Esophagus mucosa (tissue), 1 donor: ENCODE measurements at places on chromosomes 13 and 19. TPM values are rescaled to one million over a fixed set of nuclear protein-coding genes. Genes with fewer than 3 reads are reported as not detected.

The CDC34 gene
- 30.7 TPM for total RNA-seq

The COL4A2 gene
- 30.8 TPM for total RNA-seq

The FXYD5 gene
- 114 TPM for total RNA-seq

The DENND1C gene
- total RNA-seq: 1.3 TPM

The TBXA2R gene
- 0.64 TPM for total RNA-seq

The YJEFN3 gene
- 1.00 TPM for total RNA-seq

The ATP4A gene
- not detected for total RNA-seq

The URI1 gene
- 32.4 TPM for total RNA-seq

DNA sequence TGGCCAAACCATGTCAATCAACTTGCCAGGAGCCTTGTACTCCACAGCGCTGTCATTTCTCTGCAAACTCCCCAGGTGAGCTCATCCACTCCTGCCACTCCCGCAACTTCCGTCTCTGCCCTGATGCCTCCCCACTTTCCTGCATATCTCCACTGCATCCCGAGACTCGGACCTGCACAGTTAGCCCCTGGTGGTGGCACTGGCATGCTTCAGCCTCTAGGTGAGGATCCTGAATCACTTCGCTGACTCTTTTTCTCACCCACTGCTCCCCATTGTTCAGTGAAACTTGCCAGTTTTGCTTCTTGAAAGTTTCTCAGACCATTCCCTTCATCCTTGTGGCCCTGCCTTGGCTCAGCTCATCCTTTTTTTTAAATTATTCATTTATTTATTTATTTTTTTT is 3.4 kb upstream of the CTU1 start:
- peak; percentile 5 for ATAC-seq

GRCh38 chr19:10004617-10005016 is 5.7 kb downstream of the COL5A3 start:
- ATAC-seq: no peak

GRCh38 chr19:43471091-43471490 is 5.7 kb upstream of the LYPD3 start:
- ATAC-seq: peak; percentile 82

GRCh38 chr13:37412241-37412921 is 186.2 kb downstream of the POSTN start:
- no peak for ATAC-seq

GRCh38 chr13:110984381-110984780 is 69.5 kb upstream of the ANKRD10 start:
- no peak for ATAC-seq

- peak; percentile 59 for ATAC-seq
Observed at GRCh38 chr13:52454459-52454819, 839 bp upstream of the CKAP2 start.

GRCh38 chr13:48818495-48819356 is 157.0 kb upstream of the FNDC3A start:
- ATAC-seq: peak; percentile 63

DNA sequence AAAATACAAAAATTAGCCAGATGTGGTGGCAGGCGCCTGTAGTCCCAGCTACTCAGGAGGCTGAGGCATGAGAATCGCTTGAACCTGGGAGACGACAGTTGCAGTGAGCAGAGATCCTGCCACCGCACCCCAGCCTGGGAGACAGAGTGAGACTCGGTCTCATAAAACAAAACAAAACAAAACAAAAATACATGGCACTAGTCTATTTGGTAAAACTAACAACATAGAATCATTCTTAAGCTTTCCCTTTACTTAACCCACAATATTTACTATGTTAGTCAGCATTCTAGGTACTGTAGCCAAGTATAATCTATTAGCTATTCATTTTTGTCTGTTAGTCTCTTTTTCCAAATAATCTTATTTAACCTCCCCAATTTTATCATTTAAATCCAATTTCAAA is 1482.8 kb downstream of the SLITRK5 start:
- no peak for ATAC-seq

- ATAC-seq: no peak
Observed at GRCh38 chr13:48739386-48739964, 85.7 kb downstream of the CYSLTR2 start.

GRCh38 chr19:336067-336614 is 8.5 kb downstream of the MIER2 start:
- ATAC-seq: peak; percentile 28

DNA sequence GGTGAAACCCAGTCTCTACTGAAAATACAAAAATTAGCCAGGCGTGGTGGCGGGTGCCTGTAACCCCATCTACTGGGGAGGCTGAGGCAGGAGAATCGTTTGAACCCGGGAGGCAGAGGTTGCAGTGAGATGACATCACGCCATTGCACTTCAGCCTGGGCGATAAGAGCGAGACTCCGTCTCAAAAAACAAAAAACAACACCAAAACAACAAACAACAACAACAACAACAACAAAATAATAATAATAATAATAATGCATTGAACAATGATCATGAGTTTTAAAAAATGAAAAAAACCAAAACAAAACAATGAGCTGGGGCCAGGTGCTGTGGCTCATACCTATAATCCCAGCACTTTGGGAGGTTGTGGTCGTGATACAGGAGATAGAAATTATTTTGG is 23.1 kb upstream of the HOMER3 start:
- ATAC-seq: no peak

DNA sequence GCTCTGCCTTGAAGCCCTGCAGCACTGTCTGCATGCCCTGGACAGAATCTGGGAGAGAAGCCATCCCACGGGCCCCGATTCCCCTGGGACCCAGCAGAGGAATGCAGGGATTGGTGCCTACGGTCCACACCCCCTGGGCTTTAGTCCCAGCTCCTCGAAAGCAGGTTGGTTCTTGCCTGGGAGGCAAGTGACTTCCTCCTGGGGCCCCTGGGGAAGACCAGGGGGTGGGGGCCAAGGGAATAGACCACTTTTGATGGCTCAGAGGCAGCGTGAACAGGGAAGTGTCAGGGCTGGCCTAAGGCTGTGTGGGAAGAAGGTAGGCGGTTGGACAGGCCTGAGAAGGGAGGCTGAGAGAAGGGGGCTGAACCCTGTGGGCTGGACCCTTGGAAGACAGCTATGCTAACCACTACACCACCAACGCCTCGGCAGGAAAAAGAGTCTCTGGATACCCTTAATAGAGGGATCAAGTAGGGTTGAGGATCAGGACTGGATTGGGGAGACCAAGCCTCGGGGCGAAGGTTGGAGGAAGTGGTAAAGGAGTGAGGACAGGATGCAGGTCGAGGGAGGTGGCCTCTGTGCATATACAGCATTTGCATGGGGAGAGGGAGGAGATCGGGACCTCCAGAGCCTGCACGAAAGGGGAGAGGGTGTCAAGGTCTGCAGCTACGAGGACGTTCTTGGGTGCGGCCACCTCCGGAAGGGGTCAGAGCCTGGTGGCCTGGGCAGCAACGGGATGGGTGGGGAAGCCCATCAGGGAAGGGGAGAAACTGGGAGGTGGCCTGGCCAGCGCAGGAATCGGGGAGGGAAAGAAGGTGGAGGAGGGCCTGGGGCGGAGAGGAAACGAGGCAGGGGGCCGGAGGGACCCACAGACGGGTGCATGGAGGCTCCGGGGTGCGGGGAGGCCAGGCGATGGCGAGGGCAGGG is 709 bp downstream of the DPP9 start:
- peak; percentile 25 for ATAC-seq

DNA sequence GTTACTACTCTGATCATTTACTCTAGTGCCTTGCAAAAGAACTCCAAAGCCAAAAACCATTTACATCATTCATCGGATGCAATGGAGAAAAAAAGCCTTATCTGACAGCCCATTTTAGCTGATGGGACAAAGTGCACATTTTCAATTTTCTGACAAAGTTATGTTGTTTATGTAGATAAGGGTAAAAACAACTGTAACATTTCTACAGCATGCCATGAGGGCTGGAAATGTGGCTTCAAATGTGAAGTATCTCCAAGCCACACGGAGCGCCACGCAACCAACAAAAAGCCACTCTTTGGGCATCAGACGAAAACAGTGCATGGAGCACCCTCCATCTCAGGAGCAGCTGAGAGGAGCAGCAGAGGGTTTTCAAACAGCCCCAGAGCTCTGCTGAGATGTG is 364.6 kb upstream of the ZNF507 start:
- no peak for ATAC-seq

DNA sequence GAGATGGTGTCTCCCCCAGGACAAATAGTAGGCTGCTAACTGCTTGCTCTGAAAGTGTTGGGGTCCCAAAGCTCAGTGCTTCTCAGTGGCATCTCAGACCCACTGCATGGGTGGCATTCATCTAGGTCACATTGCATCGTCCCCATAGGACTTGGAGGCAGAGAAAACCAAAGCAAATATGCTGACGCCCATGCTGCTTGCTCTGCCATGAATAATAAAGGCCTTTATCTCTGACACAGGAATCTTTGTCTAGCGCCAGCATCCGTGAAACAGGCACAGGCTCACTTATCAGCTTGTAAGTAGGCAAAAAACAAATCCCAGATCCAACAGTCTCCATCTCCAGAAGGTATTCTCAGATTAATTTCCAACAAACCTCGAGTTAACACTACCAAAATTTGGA is 18.9 kb upstream of the IPO5 start:
- no peak for ATAC-seq

- ATAC-seq: no peak
Observed at GRCh38 chr19:5580161-5580571, 12.4 kb upstream of the TINCR start.

GRCh38 chr19:33406521-33407139 is 33.1 kb downstream of the CEBPG start:
- peak; percentile 70 for ATAC-seq
